ENCODE measurements at places on chromosomes 16 and 17.
A peak's percentile ranks its signal among the peaks of the same experiment; 100 is the strongest.

GRCh38 chr17:9805769-9806168, 14.4 kb upstream of the DHRS7C start:
- no peak overlapping the region for H3K4me3 ChIP-seq
- H3K36me3 ChIP-seq = no peaks in the 10 kb centered on the region
- H3K27me3 ChIP-seq = no peaks in the 10 kb centered on the region
- no peak for DNase-seq

DNA sequence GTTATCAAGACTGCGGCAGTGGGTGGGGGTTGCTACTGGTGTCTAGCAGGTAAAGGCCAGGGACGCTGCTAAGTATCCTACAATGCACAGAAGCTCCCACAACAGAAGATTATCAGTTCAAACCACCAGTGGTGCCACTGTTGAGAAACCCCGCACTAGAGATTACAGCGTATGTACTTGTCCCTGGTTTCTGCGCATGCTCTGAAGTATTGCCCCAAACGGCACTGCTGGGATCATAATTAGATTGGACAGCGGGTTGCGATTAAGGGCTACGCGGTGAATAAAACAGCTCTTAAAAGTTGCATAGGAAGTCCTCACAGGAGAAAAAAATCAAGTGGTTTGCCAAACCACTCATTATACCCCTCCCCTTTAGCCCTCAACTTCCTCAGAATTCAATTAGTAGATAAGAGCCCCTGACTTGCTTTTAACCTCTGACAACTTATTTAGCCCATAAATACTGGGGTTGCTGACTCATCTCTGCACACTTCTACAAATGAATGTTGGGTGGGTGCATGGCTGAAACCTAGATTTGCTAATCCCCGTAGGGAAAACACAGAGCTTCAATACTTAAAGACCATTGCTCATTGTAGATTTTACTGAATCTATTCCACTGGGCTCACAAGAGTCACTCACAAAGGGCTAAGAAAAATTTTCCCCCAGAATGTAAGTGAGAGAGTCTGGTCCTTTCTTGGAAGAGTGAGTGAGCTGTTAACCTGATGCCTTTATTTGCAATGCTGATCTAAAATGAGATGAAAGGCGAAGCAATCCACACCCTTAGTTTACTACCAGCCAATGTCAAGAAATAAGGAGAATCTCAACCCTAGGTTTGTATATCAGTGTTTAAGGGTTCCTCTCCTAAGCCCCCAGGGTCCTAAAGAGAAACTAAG, 91.8 kb downstream of the RGS9 start:
- H3K27me3 ChIP-seq = no peaks in the 10 kb centered on the region
- H3K27ac ChIP-seq = no peak overlapping the region
- no peak for DNase-seq
- no peak overlapping the region for H3K4me3 ChIP-seq

DNA sequence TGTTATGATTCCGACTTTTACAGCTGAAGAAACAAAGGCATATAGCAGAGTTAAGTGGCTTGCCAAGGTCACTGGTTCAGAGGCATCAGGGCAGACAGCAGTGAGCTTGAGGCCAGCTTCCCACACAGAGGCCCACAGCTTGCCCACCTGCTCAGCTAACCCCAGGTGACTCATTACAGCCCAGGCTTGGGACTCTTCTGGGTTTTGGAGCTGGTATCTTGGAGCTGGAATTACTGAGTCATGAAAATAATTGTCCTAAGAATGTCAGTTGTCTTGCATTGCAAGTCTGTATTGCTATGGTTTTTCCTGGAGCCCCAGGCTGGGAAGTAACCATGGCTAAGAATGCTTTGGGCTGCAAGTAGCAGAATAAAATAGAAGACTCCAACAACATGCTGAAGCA, 32.4 kb upstream of the IRX3 start:
- H3K27me3 ChIP-seq = peaks cover 40% of the 10 kb centered on the region
- no peak for DNase-seq
- H3K27ac ChIP-seq = no peak overlapping the region
- H3K36me3 ChIP-seq = no peaks in the 10 kb centered on the region
- no peak overlapping the region for H3K4me3 ChIP-seq
- H3K4me1 ChIP-seq = peaks cover 23% of the 10 kb centered on the region

DNA sequence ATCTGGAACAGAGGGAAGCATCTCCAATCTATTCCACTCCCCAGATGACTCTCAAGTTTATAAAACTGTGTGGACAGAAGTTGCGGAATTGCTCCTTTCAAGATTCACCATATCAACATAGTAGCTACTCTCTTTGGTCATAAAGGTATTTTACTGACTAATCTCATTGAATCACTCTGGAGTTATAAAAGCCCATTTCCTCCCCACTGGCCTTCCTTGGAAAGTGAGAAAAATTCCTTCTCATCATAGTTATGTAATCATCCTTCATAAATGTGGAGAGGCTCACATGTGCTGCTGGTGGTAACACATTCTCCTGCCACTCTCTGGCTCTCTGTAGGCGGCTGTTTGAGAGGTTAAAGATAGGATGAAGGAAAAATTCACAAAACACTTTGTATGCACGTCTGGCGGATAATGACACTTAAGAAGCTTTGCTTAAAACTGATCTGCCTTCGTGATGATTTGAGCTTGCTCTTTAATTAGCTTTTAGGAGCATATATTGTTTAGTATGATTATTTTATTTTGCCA, 1034.0 kb upstream of the EEF2KMT start:
- no peak overlapping the region for H3K27ac ChIP-seq
- peaks cover 11% of the 10 kb centered on the region for H3K27me3 ChIP-seq

DNA sequence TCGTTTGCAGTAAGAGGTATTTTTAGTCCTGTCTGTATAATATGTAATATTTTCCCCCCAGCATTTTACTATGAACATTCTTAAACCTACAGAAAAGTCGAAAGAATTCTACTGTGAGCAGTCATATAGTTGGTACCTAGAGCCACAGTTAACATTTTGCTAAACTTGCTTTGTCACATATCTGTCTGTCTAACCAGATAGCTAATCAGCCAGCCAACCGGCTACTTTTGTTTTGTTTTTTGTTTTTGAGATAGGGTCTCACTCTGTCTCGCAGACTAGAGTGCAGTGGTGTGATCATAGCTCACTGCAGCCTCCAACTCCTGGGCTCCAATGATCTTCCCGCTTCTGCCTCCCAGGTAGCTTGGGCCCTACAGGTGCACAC, 73.3 kb downstream of the ABCC1 start:
- no peak overlapping the region for H3K4me3 ChIP-seq
- H3K36me3 ChIP-seq = peaks cover 33% of the 10 kb centered on the region
- H3K4me1 ChIP-seq = 0 out of 2 replicates have a peak, but pooled peaks cover 3% of the 10 kb centered on the region

GRCh38 chr16:9484881-9485280, 393.4 kb downstream of the HAPSTR1 start:
- H3K27me3 ChIP-seq = peaks cover 3% of the 10 kb centered on the region
- no peak overlapping the region for H3K27ac ChIP-seq
- no peaks in the 10 kb centered on the region for H3K4me1 ChIP-seq
- H3K36me3 ChIP-seq = no peaks in the 10 kb centered on the region

DNA sequence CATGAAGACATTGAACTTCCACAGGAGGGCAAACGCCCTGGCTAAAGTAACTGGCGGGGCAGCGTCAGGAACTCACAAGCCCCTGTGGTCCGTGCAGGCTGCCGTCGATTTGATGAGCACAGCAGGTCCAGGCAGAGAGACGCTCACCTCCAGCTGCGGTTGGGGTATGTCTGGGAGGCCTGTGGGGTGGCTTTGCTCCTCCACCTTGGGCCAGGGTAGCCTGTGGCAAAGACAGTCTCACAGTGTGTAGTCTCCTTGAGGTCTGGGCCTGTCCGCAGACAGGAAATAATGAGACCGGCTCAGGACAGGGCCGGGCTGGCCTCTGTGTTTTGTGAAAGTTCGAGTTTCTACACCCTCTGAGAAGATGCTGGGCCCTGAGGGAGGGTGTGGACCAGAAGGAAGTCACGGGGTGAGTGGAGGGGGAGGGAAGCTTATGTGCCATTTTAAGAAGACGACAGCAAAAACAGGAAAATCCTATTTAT, 103.3 kb downstream of the METRNL start:
- no peaks in the 10 kb centered on the region for H3K4me1 ChIP-seq
- peaks cover 2% of the 10 kb centered on the region for H3K27me3 ChIP-seq
- DNase-seq = peak; percentile 11
- no peak overlapping the region for H3K4me3 ChIP-seq

DNA sequence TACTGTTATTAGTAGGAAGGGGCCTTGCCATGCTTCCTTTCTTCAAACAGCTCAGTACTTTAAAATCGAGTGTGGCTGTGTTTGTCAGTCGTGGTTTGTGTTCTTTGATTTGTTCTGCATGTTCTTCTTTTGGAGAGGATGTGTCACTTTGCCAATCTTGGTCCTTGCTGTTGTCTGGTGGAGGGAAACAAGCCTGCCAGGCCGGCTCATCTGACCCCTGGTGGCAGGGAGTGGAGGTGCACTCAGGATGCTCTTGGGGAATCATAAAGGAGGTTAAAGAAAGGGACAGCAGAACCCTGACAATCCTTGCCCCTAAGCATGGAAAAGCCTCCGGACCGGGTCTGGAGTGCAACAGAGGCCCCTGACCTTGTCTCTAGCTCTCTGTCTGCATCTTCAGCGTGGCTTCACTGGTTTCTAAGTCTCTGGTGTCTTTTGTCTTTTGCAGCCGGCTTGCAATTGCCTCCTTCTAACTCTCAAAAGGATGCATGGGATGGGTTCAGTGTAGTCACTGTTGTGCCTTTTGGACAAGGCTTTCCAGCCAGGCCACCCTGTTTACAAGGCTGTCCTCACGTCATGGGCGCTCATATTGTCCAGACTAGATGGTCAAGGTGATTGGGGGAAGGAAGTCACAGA, 135.8 kb downstream of the WWOX start:
- no peak overlapping the region for H3K4me3 ChIP-seq
- peak; percentile 86 for DNase-seq
- H3K27ac ChIP-seq = no peak overlapping the region
- H3K27me3 ChIP-seq = no peaks in the 10 kb centered on the region
- no peaks in the 10 kb centered on the region for H3K36me3 ChIP-seq
- H3K4me1 ChIP-seq = peaks cover 6% of the 10 kb centered on the region

All from WTC11 (cell line).